Dermis microvascular lymphatic vessel endothelial cell (primary cell): ENCODE measurements at places on chromosomes 1 and 21.

DNA sequence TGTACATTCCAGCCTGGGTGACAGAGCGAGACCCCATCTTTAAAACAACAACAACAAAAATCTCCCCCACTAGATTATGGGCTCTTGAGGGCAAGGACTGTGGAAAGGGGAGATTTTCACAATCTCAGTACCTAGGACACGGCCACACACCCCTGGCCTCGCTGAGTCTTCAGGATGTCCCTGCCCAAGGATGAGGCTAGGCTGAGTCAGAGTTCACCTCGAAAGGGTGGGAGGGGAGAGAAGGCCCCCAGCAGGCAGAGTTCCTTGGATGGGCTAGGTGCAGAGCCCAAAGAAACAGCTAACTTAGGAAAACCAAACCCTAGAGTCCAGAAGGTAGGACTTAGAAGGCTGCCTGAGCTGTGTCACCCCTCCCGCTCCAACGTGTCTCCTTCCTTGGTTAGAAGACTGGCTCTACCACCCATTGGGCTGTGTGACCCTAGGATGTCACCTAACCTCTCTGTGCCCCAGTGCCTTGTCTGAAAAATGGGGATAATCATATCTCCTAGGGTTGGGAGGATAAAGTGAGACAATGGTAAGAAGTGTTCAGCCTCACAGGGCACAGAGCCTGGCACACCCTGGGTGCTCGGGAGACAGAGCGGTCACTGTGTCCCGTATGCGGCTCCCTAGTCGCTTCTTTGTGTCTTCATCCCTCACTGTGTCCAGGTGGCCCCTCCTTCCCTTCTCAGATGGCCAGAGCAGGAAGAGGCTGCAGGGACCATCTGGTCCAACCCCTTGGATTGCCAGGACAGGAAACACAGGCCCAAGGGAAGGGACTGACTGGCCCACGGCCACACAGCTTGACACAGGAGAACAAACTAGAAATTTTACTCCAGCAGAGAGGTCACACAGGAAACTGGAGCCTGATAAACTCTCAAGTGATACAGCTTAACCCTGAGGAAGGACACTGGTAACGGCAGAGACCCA lies 11.2 kb downstream of the TRIM62 start:
- no peak for DNase-seq

DNA sequence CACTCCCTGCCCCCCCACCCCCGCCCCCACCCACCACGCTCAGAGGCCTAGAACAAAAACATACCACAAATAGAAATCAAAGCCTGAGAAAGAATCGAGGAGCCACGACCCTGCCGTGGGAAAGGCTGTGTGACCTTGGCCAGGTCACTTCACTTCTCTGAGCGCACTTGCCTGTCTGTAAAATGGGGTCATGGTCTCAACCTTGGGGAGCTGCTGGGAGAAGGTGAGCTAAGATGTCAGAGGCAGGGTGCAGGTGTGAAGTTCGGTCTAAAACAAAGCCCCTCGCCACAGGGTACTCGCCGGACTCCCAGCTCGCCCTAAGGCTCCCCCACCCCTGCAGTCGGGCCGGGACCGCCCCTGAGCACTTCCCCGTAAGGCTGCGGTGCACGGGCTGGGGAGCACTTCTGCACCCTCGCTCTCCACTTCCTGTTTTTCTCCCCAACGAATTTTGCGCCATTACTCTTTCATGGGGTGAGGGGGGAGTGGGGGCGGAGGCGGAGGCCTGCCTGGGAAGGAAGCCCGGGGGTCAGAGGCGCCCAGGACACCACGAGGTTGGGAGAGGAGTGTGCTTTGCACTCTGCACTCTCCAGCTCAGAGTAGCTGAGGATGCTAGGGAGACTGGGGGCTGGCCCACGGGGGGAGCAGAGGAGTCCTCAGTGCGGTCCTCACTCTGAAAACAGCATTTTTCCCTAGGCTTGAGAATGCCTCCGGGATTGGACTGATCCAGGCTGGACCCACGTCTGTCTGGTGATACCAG lies 21.9 kb upstream of the PIK3CD start:
- no peak for DNase-seq

DNA sequence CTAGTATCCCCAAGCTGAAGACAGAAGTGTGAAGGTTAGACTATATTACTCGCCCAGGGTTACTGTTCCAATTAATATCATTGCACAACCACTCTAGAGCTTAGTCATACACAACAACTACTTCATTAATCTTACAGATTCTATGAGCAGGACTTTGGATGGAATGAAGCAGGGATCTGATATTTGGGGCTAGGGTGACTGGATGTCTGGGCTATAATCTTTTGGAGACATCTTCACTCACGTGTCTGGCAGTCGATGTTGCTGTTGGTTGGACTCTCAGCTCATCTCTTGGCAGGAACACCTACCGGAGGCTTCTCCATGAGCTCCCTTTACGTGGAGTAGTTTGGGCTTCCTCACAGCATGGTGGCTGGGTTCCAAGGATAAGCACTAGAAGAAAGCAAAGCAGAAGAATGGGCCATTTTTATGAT lies 519.2 kb upstream of the B3GALT2 start:
- DNase-seq = no peak

DNA sequence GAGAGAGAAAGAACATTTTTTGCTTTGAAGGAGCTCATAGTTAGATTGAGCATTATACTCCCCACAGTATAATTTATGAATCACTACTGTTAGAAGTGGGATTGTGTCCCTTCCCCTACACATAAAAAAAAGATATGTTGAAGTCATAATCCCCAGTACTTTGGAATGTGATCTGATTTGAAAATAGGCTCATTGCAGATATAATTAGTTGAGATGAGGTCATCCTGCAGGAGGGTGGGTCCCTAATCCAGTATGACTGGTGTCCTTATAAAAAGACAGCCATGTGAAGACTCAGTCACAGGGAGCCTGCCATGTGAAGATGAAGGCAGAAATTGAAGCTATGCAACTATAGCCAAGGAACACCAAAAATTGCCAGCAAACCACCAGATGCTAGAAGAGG lies 76.4 kb downstream of the TGFB2 start:
- no peak for DNase-seq

- DNase-seq = no peak
Observed at GRCh38 chr1:911875-912739, 11.6 kb upstream of the SAMD11 start.

DNA sequence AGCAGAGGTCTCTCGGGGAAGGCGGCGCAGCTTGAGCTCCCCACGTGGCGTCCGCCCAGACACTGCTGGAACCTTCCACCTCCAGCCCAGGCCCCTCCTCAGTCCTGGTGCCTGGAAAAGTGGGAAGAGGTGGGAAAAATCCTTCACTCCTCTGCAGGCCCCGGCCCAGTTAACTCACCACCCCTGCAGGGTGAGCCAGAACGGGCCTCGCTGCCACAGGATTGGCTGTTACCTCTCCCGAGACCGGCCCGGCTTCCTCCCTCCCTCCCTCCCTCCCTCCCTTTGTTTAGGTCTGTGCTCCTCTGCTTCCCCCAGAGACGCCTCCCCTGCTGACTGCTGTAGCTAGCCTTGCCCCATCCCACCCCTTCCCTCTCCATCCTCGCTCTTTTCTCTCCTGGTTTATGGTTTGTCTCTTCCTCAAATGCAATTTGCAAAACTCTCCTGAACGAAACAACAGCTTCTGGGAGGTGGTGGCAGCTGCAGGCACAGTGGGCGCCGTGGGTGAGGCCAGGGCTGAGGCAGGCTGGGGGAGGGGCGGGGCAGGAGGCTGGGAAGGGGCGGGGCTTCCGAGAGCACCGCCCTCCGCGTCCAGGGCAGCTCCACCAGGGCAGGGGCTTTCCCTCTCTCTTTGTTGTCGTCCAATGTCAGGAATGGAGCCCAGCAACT lies 6.5 kb downstream of the CAPN9 start:
- peak; percentile 18 for DNase-seq

- no peak for DNase-seq
Observed at GRCh38 chr1:51639694-51640093, 22.8 kb downstream of the OSBPL9 start.

GRCh38 chr1:14763977-14764376 lies 165.5 kb downstream of the KAZN start:
- no peak for DNase-seq

DNA sequence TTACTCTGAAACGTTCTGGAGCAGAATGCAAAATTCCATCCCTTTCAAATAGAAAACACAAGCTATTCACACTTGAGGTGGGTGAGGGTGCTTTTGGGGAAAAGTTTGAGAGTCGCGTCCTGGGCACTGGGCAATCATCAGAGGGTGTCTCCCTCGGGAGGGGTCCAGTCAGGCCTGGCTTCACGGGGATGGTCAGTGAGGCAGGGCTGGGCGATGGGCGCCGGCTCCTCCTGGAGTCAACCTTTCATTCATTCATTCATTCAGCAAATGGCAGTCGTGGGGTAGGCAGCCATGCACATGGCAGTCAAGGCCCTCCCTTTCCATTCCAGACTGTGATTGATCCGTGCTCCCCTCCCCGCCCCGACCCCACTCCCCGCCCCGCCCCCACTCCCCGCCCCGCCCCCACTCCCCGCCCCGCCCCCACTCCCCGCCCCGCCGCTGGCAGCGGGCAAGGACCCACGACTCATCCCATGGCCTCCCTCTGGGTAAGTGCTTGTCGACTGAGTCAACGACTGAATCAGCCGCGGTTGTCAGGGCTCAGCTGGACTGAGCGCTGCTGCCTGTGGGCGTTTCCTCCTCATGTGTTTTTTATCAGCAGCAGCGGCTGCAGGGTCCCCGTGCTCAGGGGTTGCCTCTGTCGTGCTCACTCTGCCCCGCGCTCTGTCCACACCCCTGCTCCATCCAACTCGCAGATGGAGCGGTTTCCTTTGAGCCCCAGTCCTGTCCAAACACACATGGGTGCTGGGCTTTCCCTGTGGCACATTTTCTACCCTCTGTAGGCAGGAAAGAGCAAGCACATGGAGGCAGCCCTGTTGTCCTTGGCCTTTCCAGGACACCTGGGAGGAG lies 12.5 kb upstream of the SPSB1 start:
- DNase-seq = peak; percentile 82

DNA sequence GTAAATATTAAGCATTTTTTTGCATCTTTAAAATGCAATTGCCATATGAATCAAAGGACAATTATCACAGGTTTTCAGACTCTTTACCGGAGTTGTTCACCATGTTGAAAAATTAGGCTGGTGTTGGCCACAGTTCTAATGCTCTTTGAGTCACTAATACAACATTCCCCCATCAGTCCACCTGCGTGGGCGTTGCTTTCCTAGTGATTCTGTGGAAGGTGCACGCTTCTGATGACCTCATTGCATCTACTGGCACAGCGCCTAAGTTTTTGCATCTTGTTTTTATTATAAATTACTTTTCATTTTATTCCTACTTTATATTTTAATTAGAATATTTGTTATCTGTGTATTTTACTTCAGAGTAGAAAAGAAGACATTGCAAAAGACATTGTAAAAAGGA lies 4.7 kb upstream of the F5 start:
- DNase-seq = no peak

DNA sequence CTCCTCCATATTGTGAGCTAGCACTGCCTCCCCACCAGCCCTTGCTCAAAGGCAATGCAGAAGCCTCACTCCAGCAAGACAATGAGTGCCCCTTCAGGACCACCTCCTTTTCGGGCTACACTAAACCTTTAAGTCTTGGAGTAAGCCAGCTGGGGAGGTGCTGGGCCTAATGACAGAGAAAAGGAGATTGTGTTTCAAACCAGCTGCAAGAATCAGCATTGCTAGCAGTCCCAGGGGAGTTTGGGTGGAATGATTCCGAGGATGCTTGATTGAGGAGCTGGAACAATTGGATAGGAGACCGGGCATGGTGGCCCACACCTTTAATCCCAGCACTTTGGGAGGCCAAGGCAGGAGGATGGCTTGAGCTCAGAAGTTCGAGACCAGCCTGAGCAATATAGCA lies 54.1 kb upstream of the GPR37L1 start:
- no peak for DNase-seq

DNA sequence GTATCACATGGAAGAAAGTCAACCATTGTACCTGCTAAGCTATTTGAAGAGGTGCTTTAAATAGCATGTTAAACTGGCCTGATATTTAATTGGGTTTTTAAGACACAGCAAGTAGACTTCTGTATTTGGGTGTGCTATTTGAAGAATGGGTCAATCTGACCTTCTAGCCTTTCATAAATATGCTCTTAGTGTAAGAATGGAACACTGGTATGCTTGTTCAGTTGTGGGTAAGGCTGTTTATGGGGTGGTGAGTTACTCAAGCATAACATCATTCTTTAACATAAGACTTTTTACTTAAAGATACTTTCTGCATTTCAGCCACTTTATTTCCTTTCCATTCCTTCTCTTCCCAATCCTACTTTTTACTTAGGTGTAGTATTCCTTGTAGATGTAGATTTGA lies 21.4 kb downstream of the AHCYL1 start:
- no peak for DNase-seq

- no peak for DNase-seq
Observed at GRCh38 chr1:29602203-29602602, 365.9 kb downstream of the PTPRU start.

- DNase-seq = no peak
Observed at GRCh38 chr1:14282707-14283106, 315.8 kb upstream of the KAZN start.

DNA sequence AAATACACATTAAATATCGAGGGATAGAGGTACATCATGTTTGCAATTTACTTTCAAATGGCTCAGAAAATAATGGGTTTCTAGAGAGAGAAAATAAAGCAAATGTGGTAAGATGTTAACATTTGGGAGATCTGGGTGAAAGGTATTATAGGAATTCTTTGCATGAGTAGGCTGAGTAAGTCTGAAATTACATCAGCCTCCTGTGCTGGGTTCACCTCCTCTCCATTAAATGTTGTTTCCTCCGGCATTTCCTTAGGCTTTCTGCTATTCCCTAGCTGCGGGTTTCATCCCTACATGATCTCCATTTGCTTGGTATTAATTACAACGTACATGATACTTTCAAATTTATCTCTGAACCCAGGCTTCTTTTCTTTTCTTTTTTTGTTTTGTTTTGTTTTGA lies 31.6 kb downstream of the ZMYND12 start:
- no peak for DNase-seq

- DNase-seq = no peak
Observed at GRCh38 chr1:87134061-87134460, 194.6 kb upstream of the LMO4 start.

GRCh38 chr1:217917281-217917887 lies 286.2 kb downstream of the SPATA17 start:
- DNase-seq = no peak

DNA sequence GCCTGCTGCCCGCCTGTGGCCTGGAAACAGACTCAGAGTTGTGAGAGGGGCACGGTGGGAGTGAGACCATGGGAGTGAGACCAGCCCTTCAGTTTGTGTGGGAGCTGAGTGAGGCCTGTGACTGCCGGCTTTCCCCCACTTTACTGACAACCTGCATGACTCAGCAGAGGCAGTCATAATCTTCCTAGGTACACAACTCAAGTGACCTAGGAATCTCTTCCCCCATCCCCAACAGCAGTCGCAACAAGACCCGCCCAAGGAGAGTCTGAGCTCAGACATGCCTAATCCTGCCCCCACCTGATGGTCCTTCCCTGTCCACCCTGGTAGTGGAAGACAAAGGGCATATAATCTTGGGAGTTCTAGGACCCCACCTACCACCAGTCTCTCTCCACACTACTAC lies 44.2 kb downstream of the KLHL20 start:
- DNase-seq = no peak
